ENCODE measurements at places on chromosomes 5 and 9. TPM values are rescaled to one million over a fixed set of nuclear protein-coding genes. Genes with fewer than 3 reads are reported as not detected.

The VLDLR gene
- 23.0 TPM for polyA plus RNA-seq

The LIFR gene
- polyA plus RNA-seq, result 202 TPM

The SLC6A7 gene
- not detected for polyA plus RNA-seq

The SPINK6 gene
- not detected for polyA plus RNA-seq
